ENCODE measurements at places on chromosomes 5 and 9.

DNA sequence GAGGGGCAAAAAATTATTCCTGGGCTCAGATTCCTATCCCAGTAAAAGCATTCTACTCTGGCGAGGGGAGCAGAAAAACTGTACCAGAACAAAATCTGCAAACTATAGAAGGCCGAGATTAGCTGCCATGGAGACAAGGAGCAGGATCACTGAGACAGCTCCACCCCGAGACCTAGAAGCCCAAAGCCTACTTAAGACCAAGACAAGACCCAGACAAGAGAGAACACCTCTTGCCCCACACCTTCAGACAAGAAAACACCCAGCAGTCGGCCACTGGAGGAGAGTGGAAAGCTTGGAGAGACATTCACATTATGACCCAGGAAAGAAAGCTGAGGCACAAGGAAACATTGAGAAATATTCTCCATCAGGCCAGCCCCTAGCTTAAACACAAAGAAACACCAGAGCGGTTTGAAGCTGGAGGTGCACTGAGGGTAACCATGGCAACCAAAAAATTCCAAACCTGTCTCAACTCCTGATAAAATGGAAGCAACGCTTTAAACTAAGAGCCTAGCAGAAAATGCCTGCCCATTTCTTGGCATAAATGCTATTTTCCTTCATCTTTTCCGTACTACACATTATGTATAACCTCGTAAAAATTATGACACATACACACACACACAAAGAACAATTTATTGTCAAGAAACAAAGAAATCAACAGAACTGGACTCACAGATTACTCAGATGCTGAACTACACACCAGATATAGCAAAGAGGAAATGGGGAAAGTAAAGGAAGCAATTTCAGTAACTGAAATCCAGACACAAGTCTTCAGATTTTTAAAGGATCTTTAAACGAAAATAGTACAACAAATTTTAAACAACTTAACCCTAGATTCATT lies 53.8 kb upstream of the FTMT start:
- no peak for DNase-seq

- DNase-seq: no peak
Observed at GRCh38 chr9:5113994-5114748, 71.3 kb downstream of the INSL6 start.

GRCh38 chr5:142767911-142768310 lies 2.3 kb upstream of the ARHGAP26 start:
- no peak for DNase-seq

GRCh38 chr9:134909511-134910481 lies 7.9 kb downstream of the FCN1 start:
- no peak for DNase-seq

DNA sequence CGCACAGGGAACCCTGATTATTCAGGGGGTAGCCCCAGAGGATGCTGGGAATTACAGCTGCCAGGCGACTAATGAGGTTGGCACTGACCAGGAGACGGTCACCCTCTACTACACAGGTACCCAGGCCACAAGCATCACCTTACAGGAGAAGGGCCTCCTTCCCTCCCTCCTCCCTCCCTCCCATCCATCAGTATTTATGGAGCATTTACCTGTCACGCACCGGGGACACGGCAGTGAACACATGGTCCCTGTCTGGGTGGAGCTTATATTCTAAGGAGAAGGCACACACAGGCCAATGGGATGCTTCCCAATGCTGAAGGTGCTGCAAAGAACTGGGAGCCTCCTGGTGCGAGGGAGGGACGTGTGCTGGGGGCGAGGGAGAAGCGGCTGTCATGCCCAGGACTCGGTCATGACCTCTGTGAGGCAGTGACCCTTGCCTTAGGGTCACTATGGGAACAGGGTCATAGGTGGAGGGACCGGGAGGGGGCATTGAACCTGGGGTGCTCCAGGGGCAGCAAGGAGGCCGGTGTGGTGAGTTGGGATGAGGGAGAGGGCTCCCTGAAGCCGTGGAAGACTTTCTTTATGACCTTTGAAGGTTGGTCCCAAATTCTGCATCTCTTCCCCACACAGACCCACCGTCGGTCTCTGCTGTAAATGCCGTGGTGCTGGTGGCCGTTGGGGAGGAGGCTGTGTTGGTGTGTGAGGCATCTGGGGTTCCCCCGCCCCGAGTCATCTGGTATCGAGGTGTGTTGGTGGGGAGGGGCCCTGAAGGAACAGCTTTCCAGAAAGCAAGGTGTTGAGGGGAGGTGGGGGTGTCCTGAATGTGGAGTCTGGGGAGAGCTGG lies 41.5 kb downstream of the HMCN2 start:
- no peak for DNase-seq

DNA sequence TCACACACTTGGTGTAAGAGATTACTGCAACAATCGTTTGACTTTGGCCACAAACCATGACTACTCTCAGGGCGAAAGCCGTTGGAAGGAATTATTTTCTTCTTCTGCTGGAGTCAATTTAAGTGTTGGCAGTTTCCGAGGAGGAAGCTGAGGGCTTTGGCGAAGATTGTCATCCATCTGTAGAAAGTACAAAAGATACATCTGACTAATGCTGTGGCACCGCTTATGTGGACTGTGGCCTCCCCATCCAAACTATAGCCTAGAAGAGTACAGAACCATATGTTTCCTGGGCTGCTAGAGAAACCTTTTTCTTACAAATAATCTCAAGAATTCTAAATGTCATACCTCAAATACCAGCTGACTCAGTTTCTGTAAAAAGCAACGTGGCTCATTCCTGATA lies 7.4 kb downstream of the MTX3 start:
- no peak for DNase-seq

DNA sequence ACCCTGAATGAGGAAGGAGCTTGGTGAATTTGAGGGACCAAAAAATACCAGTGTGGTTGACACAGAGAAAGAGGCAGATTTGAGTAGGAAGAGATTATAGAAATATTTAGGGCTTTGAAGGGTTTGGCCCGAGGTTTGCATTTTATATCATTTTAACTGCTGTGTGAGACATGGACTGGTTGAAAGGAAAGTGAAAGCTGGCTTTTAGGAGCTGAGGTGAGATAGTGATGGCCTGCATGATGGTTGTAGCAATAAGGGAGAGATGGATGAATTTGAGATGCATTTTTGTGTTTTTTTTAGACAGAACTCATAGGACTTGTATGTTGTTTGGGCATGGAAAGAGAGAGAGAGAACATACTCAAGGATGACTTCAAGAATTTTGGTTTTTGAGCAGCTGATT lies 21.7 kb downstream of the FER start:
- DNase-seq: no peak

DNA sequence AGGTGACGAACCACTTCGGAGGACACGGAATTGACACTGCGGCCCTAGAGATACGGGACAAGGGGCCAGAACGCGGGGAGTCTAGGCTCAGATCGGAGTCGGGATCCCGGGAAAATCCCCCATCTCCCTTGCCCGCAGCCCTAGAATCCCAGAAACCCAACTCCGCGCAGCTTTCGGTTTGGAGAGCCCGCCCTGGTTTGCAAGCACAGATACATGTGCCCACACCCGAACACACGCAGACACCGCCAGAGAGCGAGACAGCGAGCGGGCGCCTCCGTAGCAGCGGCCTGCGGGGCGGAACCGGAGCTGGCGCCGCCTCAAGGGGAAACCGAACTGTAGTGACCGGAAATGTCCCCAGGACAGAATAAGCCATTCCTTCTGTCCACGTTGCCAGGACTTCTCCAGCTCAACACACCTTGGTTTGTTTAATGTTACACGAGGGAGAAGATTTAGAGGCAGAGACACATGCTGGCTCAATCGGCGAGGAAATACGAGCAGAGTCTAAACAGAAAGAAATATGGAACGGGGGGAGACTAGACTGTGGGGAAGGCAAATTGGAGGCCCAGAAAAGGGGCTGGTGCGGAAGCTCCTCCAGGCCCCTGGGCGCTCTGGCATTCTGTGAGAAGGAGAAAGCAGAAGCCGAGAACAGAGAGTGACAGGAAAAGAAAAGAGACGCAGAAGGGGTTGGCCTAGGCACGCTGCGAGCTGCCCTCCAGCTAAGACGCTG lies 2.9 kb upstream of the PAX5 start:
- peak; percentile 57 for DNase-seq

DNA sequence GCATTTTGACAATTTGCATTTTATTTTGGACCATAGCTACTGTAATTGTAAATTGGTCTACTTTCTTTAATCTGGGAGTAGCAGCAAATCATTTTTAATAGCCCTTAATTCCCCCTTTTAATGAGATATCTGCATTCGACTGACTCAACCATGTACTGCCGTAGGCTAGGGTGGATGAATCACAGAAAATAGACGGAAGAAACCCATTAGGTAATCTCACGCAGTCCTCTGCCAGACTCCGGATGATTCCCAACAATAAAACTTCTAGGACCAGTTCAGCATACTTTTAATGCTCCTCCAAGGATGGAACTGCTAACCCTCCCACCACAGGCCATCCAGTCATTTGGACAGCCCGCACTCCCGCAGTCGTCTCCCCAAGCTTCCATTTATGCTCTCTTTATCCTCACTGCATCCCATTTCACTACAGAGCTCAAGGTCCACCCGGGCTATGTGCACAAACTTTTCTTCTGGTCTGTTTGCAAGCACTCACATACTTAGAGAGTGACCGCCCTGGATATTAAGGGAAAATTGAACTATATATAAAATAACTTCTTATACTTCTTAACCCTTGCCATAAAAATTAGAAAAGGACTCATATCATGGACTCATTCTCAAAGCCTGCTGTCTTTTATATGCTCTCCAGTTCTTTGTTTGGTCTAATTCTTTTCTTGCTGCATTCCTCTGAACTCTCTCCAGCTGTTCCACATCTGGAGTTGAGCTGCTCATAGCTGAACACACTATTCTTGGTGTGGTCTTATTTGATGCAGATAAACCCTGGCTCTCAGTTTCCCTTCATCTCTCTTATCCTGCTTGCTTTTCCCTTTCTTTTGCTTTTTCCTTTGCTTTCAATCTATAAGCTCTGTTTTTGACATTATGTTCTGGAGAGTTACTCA lies 326.6 kb downstream of the ARL15 start:
- DNase-seq: no peak

- no peak for DNase-seq
Observed at GRCh38 chr5:5182508-5183188, 42.5 kb downstream of the ADAMTS16 start.

GRCh38 chr5:143217065-143217803 lies 186.3 kb downstream of the NR3C1 start:
- no peak for DNase-seq

DNA sequence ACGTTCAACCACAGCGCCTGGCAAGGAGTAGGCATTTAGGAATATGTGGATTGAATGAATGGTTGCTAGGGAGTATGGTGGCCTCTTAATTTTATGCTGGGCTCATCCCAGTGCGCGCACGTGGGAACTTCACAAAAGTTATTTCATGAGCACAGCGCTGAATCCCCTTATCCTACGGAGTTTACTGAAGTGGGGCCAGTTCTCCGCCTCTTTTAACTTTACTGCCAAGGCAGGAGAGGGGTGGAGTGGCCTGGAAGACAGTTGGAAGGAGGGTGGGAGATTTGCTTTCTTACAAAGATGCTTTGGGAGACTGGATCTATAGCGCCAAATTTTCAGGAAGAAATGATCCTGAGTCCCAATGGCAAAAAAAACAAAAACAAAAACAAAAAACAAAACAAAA lies 326.5 kb downstream of the SH3GL2 start:
- no peak for DNase-seq

GRCh38 chr5:56019306-56020272 lies 24.8 kb upstream of the IL6ST start:
- DNase-seq: no peak

DNA sequence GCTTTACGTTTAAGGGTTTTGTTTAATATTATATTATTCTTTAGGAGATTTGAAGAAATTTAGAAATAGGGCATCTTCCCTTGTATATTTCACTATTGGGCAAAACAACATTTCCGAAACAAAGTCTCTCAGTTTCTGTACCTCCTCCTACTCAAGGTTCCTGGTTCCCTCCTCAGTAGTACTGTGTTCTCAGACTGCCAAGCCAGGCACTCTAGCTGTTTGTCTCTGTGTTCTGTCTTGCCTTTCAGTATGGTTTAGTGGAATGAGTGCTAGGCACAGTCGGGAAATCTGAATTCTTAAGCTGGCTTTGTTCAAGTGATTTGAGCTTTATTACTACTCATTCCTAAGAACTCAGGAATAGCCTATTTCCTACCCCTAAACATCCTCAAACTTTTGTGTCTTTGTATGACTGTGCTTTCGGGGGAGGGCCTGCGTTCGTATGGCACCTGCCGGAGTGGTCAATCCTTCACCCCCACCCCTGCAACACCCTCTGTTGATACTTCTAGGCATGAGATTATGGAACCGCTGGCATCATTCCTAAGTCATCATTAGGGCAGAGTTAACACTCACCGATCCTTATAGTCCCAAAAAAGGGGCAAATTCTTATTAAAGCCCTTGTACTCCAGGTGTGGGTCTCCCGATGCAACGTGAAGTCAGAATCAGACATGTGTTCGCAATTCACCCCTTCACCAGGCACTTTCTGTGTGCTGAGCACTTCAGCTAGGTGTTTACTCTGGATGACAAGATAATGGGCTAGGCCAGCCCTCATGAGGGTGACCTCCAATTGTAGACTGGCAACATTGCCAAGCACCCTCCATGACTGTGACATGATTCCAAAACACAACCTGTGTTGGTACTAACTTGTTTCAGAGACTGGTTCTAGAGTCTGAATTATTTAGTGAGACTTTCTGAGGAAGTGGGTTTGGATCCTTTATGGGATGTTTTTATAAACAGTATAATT lies 24.5 kb downstream of the SNX18 start:
- no peak for DNase-seq

DNA sequence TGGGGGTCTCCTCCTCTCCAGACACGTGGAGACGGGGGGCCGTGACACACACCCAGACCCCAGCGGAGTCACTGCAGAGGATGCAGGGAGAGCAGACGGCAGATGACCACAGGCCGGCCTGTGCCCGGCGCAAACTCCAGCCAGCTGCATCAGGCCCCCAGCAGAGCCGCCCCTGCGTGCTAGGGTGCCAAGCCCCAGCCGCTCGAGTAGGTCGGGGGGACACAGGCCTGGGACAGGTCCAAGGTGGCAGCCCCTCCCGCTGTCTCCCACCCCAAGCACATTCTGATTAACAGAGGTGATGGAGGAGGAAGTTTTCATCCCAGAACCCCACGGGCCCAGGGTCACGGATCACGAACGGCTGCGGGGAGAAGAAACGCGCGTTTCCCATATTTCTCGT lies 14.4 kb downstream of the NACC2 start:
- DNase-seq: no peak

DNA sequence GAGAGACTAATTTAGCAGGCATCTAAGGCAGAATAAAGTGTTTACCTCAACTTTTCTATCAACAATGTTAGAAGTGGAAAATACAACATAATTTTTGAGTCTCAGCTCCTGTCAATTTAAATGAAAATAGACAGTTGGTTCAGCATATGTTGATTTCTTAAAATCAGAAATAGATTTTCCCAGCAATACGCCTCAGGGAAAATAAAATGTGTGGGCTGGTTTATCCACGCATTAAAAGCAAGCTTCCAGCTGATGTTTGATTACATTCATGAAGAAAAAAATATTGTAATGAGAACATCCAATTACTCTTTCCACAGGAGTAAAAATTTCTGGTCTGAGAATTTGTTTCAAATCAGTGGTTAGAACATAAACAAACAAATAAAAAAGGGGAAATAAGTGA lies 166.3 kb downstream of the PDE4D start:
- DNase-seq: no peak
